Occipital lobe (tissue), 3 donors: ENCODE measurements at places on chromosomes 11 and 22. TPM values are rescaled to one million over a fixed set of nuclear protein-coding genes. Genes with fewer than 3 reads are reported as not detected.

LMNTD2 gene
- 0.16 TPM for total RNA-seq

CTSW gene
- not detected for total RNA-seq

FXYD6 gene
- 107 TPM for total RNA-seq

DNA sequence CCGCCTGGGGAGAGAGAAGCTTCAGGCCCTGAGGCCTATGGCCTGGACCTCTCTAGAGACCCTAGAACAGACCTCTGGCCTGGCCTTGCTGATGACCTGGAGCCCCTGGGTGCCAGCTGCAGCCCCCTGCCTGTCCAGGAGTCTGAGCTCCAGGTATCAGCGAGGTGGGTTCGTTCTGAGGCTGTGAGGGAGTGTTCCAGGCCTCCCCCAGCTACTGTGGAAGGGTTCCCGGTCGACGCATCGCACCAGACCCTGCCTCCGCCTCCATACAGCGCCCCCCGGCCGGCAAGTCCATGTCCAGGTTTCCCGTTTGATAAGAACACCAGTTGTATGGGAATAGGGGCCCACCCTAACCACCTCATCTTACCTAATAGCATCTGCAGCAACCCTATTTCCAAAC is 111.1 kb downstream of the KCNQ1 start:
- no peak for DNase-seq

SLC1A2 gene
- 228 TPM for total RNA-seq
